ENCODE measurements at places on chromosomes 1 and 21. TPM values are rescaled to one million over a fixed set of nuclear protein-coding genes. Genes with fewer than 3 reads are reported as not detected.

The ACKR1 gene
- 12.6 TPM for total RNA-seq

The SYCP1 gene
- total RNA-seq: not detected

The CAPZB gene
- 60.7 TPM for total RNA-seq

The PLA2G5 gene
- not detected for total RNA-seq

The HSPA6 gene
- total RNA-seq: 2.2 TPM

The MTMR11 gene
- 4.6 TPM for total RNA-seq

The F3 gene
- 18.3 TPM for total RNA-seq

The PRXL2B gene
- 10.6 TPM for total RNA-seq

The OPRD1 gene
- 0.76 TPM for total RNA-seq

The FCAMR gene
- total RNA-seq: not detected

The FALEC gene
- not detected for total RNA-seq

The UBL4B gene
- not detected for total RNA-seq

The PLA2G2F gene
- not detected for total RNA-seq

The RNU1-3 gene
- 2,349 TPM for total RNA-seq

The COA6 gene
- total RNA-seq: 10.7 TPM

The KRTAP19-3 gene
- not detected for total RNA-seq
